Endothelial cell (in vitro differentiated cells): ENCODE measurements at places on chromosomes 16 and 17.
A peak's percentile ranks its signal among the peaks of the same experiment; 100 is the strongest.

DNA sequence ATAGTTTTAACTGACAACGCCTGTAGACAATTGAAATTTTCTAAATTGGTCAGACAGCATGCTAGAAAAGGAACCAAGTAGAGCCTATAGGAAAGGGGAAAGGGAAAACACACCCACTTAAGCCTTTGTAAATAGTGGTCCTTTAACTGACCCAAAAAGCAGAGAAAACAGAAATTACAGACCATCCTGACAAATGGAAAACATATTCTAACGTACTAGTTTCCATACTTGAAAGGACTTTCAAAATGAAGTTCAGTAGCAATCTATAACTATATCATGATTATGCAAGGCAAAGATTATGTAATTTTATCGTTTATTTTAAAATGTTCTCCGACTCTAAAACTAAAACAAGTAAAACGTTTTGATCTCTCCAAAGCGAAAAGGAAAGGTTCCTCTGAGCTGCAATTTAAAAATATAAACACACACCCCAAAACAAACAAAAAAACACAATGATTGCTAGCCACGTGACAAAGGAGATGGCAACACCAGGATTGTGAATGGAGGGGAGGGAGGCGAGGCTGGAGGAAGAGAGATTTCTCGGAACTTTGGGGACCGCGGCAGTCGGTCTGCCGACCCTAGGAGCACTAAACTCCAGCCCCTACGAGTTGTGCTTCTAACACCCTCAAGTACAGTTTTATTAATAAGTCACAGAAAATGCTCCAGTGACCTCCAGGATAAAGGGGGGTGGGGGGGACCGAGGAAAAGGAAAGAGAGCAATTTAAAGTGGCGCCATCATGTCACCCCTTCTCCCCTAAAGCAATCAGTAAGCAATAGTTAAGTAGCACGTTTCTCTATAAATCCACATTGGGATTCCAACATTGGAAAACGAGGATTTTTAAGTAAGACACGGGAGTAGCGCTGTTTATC lies 1.7 kb downstream of the KANSL1 start:
- DNase-seq = peak; percentile 58

DNA sequence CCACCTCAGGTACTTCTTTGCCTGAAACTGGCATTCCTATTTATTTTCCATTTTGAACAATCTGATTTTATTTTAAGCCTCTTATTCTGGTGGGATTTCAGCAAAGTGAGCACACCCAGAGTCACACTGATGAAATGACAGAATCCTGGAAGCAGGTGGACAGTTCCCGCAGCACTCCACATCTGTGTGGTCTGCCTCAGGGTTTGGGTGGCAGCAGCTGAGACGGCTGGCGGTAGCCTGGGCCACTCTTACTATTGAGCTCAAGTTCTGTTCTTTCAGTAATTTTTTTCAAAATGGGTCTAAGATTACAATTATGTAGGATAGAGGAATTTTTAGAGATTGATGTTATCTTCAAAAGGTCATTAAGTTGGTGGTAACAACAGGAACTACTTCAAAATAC lies 32.5 kb upstream of the ENDOV start:
- no peak for DNase-seq

DNA sequence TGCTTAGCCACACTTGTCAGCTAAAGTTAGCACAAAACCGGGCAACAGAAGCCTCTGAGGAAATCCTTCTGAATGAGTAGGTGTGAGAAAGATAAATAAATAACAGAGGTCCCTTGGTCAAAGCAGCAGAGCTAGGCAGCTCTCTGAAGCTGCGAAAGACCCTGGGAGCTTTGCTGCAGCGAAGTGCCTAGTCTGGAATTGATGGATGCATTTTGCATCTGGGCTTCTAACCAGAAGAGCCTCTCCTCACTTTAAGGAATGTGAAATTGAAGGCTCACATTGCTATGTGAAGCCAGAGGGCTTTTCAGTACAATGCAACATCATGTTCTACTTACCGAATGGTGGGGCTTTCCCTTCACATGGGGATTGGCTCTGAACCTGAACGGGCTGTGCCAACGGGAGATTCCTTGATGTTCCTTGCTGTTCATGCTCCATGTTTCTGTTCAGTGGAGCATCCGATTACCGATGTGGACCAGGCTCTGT lies 274.6 kb downstream of the HS3ST3B1 start:
- DNase-seq = no peak

- DNase-seq = no peak
Measured at GRCh38 chr16:305916-306626, 23.1 kb downstream of the PDIA2 start.

GRCh38 chr17:27994586-27994985 lies 47.9 kb upstream of the NLK start:
- no peak for DNase-seq
